K562 (cell line): ENCODE measurements at places on chromosomes 2 and 18. TPM values are rescaled to one million over a fixed set of nuclear protein-coding genes. Genes with fewer than 3 reads are reported as not detected.

- no peak for DNase-seq
These were observed 114.0 kb downstream of the NEDD4L start for GRCh38 chr18:58158008-58158407.

The TXNL1 gene
- 65.4 and 65.7 TPM in 2 replicates for total RNA-seq

The CCDC138 gene
- 20.1 and 28.4 TPM in 2 replicates for total RNA-seq

DNA sequence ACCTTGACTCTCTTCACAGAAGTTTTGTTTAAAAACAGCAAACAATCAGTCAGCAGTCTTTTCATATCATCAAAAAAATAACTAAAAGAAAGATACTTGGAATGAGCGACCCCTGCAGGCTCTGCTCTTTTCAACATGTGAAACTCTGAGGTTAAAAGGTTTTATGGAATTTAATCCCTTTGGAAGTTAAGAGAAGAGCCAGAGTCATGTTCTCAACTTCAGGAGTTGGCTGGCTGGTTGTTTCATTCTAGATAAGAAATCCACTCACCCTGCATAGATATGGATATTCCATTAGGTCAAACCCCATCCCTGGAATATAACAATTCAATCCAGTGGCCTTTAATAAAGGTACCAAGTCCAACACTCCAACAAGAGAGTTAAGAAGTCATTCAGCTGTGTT is 115.6 kb upstream of the RMDN2 start:
- DNase-seq: no peak

DNA sequence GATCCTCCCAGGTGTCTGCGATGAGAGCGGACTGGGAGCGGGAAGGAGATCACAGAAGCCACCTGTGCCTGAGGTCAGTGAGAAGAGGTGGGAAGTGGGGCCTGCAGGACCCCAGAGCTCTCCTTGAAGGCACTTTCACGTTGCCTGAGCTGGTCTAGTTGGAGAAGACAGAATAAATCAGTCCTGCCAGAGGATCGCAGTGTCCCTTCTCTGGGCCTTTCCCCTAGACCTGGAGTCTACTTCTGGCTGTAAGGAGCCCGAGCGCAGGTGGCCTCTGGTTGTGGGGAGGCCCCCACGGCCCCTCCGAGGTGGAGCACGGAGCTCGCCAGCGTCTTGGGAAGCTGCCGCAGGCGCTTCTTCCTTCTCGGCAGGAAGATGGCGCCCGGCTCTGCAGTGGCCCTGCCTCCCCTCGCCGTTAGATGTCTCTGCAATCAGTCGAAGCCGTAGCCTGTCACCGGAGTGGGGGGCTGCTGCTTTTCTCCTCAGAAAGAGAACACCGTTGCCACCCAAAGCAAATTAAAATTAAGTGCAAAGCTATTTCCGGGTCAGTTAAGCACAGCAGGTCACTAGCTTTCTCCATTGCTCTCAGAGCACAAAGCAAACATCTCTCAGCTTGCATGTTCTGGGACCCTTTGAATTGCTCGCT is 212.0 kb upstream of the MYT1L start:
- peak; percentile 21 for DNase-seq

GRCh38 chr18:607930-608329 is 11.1 kb downstream of the CLUL1 start:
- DNase-seq: no peak

GRCh38 chr2:174332217-174332963 is 2.4 kb upstream of the SP9 start:
- peak; percentile 35 for DNase-seq

DNA sequence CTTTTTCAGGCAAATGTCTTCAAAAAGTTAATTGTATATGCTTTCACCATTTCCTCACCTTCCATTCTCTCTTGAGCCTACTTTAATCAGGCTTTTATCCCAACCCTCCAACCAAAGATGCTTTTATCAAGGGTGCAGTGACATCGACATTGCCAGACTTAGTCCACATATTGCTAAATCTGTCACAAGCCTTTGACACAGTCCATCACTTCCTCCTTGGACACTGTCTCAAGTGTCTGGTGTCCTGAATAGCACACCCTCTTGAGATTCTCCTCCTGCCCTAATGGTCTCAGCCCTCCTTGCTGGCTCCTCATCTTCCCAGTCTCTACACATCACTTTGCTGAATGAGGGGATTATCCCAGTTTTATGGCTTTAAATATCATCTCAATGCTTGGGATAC is 147.5 kb upstream of the SLC39A10 start:
- no peak for DNase-seq

GRCh38 chr2:189465076-189465475 is 23.8 kb downstream of the WDR75 start:
- DNase-seq: no peak

The PLGLB1 gene
- total RNA-seq: 0.27 TPM in 1 of 2 replicates, not detected in the other

The G6PC2 gene
- total RNA-seq: 0.13 TPM in 1 of 2 replicates, not detected in the other

GRCh38 chr18:78390348-78390951 is 589.2 kb upstream of the SALL3 start:
- DNase-seq: no peak

DNA sequence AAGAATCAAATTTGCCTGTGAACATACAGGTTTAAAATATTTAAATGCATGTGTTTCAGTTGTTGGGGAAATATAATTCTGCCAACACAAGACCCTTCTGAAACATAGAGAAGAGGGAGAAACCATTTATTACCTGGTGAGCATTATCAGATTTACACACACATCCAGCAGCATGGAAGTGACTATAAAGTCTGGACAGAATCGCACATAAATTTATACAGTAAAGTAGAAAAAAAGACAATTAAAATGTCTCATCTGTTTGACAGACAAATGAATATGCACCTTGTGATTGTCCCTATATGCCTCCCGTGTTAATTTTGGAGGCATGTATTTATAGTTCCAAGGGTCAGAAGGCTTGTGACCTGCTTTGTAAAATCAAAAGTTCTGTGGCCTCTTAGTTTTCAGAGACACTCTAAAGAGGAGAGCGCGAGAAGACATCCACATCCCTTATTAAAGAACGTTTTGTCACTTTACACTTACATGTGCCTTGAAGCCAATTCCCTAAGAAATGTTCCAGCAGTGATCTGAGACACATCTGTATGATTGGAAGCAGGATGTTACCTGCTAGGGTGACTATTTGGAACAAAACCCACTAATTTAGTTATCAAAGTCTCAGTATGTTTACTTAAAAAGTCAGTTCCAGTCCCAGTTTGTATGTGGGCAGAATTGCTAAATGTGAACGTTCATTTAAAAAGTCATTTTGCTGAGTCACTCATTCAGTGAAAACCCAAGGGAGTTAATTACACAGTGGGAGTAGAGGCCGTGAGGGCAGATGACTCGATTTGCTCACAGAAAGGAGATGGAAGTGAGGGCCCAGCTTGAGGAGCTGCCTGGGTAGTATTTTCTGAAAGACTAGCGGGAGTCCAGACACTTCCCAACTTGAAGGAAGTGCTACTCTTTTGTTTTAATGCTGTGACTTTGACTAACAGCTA is 527.6 kb upstream of the MEX3C start:
- no peak for DNase-seq

DNA sequence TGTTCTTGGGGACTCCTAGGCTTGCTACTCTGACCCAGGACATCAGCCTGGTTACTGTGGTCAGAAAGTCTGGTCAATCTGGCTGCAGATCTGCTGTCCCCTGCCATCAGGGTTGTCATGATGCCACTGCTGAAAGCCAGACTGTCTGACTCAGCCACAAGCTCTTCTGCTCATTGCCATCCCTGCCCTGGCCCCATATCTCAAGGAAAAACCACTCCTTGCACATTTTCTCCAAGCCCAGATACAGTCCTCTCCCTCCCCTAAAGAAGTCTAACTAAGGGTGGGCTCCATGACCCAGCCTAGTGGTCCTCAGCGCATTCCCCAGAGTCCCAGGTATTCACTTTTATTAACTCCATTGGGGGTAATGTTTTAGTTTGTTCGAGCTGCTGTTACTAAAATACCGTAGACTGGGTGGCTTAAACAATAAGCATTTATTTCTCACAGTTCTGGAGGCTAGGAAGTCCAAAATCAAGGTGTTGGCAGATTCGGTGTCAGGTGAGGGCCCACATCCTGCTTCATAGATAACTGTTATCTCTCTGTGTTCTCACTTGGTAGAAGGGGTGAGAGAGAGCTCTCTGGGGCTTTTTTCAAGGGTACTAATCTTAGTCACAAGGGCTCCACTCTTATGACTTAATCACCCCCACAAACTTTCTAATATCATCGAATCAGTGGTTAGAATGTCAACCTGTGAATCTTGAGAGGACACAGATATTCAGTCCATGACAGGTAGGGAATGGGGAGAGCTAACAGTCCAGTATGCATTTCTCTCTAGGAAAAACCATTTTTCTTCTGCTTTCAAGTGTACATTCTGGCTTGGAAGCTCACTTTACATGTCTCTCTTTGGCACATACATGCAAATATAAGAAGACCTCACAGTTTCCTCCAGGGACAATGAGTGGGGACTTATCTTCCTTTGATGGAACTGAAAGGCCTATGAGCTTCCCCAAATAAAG is 94.8 kb upstream of the CXCR4 start:
- no peak for DNase-seq

GRCh38 chr2:112155331-112156151 is 17.4 kb downstream of the FBLN7 start:
- DNase-seq: no peak
